ENCODE measurements at places on chromosomes 6 and 20. TPM values are rescaled to one million over a fixed set of nuclear protein-coding genes. Genes with fewer than 3 reads are reported as not detected.
A peak's percentile ranks its signal among the peaks of the same experiment; 100 is the strongest.

DNA sequence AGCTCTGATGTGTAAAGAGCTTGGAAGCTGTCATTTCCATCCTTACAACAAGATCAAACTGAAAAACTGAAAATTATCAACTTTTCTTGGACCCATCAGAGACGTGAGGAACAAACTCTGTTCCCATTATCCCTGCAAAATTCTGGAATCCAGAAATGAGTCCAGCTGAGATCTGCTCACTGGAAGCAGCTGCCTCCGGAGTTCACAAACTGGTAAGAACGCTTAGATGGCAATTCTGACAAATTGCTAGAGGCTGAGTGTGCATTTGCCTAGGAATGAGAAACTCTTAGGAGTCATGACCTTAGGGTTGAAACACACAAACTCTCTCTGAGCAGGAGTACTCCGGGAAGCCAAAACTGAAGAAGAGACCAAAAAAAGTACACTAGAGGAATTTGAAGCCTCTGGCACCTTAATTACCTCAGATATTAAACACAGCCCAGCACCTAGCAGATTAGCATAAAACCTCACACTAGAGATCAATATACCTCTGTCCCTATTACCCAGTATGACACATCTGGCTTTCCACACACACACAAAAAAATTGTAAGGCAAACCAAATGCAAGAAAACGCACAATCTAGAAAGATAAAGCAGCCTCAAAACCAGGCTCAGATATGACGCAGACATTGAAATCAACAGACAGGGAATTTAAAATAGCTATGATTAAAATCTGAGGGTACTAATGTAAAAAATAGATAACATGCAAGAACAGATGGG lies 233.5 kb upstream of the SGK1 start:
- DNase-seq, result peak; percentile 33

GABRR1 gene
- total RNA-seq, result not detected

GRCh38 chr6:129263176-129263575 lies 380.2 kb downstream of the LAMA2 start:
- no peak for DNase-seq

- DNase-seq, result peak; percentile 77
Measured at GRCh38 chr6:148414836-148415235, 72.2 kb downstream of the SASH1 start.

- no peak for DNase-seq
Measured at GRCh38 chr6:44230034-44230675, 6.8 kb downstream of the SLC29A1 start.

DNA sequence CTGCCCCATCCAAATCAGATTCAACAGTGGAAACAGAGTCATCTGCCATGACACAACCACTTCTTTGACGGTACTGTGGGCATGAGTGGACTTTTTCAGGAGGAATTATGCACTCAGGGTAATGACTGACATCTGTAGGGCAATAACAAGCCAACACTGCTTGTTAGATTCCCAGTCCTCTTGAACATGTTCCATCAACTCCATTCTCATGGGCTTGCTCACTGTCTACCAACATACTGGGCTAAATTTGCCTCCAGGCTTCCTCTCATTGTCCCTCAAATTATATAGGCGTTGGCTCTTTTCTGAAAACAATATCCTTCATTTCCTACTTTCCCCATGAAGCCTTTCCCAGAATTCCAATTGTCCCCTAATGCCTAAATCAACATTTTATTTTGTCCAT lies 43.1 kb downstream of the ANKEF1 start:
- DNase-seq, result no peak

GRCh38 chr20:13515796-13516558 lies 122.8 kb downstream of the TASP1 start:
- no peak for DNase-seq
